Activated T-helper 1 cell treated with anti-CD3 and anti-CD28 coated beads, Interleukin-2, amount 50 U/mL, for 16 hours (primary cell): ENCODE measurements at places on chromosomes 6 and 20.

DNA sequence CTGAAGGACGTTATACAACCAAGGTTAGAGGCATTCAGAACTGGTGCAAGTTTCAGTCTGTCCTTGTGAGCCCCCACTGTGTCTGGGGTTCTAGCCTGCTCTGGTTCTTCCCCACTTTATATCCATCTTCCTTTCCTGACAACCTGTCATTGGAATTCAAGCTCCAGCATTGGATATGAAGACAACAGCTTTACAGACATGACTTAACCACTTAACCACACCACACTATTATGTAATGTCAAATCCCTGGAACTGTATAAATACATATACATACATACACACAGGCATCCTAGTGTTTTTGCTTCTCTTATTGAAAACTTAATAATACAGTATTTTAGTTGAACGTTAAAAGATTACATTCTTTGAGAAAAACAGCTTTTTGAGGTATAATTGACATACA, 217.9 kb upstream of the SGK1 start:
- DNase-seq: no peak

GRCh38 chr6:50826037-50826761, 7.5 kb downstream of the TFAP2B start:
- no peak for DNase-seq

DNA sequence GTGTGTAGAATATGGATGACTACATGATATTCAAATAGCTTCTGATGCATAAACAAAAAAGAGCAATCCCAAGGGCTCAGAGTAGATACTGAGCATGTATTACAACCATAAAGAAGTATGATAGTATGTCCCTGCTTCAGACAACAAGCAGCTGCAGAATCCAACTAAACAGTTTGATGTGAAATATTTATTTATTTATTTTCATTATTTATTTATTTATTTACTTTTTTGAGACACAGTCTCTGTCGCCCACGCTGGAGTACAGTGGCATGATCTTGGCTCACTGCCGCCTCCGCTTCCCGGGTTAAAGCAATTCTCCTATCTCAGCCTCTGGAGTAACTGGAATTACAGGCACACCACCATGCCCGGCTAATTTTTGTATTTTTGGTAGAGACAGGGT, 384.3 kb downstream of the KHDRBS2 start:
- DNase-seq: no peak

DNA sequence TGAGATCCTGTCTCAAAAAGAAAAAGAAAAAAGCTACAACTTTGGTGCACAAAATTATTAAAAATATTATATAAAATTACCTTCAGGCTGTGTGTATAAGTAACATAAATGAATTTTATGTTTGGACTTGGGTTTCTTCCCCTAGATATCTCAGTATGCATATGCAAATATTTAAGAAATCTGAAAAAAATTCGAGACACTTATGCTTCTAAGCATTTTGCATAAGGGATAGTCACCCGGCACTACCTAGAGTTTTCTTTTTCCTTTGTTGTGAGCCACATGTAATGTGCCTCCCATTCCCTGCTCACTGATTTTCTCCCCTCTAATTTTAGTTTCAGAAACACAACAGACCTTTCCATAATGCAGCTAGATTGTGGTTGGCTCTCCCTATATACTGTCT, 79.4 kb downstream of the NCOA3 start:
- no peak for DNase-seq

GRCh38 chr20:25496165-25496967, 88.9 kb downstream of the GINS1 start:
- no peak for DNase-seq

DNA sequence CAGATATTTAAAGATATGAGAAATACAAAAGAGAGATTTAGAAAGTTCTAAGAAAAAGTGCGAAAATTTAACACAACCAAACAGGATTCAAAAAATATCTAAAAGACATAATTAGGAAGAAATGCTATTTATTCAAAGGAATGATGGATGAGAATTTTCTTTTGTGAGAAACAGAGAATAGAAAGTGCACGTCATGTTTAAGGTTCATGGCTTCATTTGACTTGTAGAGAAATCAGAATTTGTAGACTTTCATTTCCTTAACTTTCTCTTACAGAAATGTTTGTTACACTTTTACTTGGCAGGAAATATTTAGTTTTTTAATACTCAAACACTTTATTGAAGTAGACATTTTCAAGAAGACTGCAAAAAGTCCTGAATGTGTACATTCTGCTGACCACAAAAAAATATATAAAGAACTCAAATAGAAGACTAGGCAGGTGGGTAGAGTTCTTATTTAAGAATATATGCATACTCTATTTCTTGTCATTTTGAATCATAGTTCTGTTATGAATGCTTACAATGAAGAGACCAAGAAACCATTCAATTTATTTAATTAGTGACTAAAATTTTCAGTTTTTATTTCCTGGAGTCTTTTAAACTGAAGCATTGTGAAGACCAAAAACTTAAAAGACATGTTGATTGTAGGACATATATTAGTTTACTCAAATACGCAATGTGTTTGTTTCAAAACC, 710.5 kb upstream of the HS3ST5 start:
- DNase-seq: no peak
